NCI-H524 treated with DMSO at 0.1 percent for 48 hours (cell line): ENCODE measurements at places on chromosomes 2 and 18.

- DNase-seq, result no peak
Measured at GRCh38 chr2:241391892-241392665, 36.0 kb downstream of the FARP2 start.

GRCh38 chr2:179096090-179096489 lies 46.2 kb upstream of the CCDC141 start:
- no peak for DNase-seq

DNA sequence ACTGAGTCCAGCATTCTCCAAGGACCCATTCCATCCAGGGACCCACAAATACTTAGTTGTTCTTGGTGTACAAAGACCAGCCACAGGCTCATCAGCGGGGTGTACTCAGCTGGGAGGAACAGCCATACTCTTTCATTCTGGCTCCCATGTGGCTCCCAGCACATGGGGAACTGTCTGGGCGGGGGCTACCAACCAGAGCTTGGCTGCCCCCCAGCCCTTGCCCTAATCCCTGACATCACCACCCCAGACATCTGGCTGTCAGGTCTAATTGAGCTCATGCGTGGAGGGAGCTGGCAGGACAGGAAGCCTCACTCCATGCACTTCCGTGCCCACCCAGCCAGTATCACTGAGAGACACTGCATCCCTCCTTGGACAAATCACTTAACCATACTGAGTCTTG lies 283.6 kb downstream of the DYSF start:
- DNase-seq, result no peak

- no peak for DNase-seq
Measured at GRCh38 chr2:28772351-28772750, 20.7 kb downstream of the PPP1CB start.

DNA sequence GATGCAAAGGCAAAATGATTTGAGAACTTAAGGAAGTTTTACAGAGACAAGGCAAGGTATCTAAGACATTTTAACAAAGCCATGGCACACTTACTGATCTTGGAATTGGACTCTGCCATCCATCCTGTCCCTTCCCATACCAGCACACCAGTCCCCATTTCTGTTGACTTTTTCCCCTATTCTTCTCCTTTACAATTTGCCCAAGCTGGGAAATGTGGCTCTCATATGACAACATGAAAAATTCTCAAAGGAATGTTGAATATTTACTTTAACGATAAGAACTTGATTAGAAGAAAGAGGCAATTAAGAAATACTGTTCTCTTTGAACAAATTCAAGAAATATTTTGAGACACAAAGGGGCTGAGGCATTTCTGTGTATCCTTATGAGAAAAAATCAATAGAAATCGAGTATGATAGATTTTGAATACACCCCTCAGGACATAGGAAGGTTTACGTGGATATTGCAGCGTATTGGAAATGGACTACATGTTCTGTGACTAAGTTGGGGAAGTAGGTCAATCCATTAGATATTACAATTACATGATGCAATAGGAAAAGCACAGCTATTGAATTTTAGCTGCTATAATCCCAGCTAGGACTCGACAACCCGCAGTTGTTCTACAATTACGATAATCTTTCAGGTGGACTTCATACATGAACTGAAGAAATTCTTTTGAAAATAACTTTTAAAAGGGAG lies 201.6 kb downstream of the TRIB2 start:
- no peak for DNase-seq

- no peak for DNase-seq
Measured at GRCh38 chr2:3620834-3621233, 25.9 kb downstream of the COLEC11 start.

- DNase-seq, result no peak
Measured at GRCh38 chr2:154261473-154262027, 389.8 kb downstream of the GALNT13 start.

DNA sequence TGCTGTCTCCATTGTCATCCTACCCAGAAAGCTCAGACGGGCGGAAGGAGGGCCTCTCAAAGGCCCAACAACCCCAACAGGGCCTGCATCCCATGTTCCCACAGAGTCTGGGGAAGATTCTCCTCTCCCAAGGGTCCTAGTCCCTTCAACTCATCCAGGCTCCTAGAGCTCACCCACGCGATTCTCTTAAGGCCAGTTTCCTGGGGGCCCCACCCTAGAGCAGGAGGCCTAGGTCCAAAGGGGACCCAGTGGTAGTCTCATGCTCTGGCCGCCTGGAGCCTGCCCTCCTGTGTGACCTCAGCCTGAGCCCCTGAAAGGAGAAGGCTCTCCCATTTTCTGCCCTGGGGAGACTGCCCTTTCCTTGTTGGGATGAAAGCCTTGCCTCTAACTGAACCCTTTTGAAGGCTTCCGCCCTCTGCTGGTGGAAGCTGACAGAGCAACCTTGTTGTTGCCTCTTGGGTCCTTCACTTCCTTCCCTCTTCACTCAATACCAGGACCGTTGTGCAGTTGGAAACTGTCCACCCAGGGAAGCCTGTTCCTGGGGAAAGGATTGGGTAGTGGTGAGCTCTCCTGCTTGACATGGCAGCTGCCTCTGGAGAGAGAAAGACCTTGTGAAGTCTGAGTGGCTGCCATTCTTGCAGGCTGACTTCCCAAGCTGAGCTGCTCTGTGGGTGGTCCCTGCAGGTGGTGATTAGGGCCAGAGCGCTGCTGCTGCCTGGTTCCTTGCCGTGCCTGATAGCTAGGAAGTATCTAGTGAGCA lies 86.0 kb upstream of the ALPP start:
- peak; percentile 6 for DNase-seq

GRCh38 chr2:149167941-149168340 lies 129.4 kb downstream of the LYPD6B start:
- no peak for DNase-seq

GRCh38 chr2:3405307-3405706 lies 25.8 kb downstream of the TRAPPC12 start:
- DNase-seq, result no peak

DNA sequence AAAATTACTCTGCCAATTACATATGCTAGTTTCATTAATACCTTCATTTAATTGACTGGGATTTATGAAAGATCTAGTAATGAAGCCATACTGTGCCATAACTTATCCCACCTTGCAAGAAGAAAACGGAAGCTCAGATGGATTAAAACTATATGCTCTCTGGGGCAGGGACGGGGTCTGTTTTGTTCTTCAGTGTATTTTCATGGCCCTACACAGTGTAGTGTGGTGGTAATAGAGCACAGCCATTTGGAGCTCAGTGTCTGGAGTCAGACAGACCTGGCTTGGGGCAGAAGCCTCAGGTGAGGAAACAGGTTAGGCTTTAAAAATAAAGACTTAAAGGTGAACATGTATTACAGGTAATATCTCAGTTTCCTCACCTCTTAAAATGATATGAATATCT lies 62.3 kb downstream of the FIGN start:
- no peak for DNase-seq

GRCh38 chr2:170276925-170277629 lies 99.1 kb downstream of the MYO3B start:
- DNase-seq, result no peak

DNA sequence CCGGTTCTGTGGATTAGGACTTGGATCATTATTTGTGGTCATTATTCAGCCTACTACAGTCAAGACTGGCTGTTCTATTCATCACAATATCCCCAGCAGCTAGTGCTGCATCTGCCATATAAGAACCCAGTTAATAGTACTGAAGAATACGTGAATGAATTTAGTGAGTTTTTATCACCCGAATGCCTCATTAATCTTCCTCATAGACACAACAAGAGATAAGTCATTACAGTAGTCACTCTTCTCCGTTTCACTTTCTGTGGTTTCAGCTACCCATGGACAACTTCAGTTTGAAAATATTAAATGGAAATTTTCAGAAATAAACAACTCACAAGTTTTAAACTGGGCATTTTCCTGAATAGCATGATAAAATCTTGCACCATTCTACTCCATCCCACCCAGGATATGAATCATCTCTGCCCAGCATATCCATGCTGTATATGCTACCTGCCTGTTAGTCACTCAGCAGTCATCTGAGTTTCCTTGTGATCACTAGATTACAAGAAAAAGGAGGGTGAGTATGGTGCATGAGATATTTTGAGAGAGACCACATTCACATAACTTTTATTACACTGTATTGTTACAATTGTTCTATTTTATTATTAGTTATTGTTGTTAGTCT lies 363.7 kb upstream of the CHAC2 start:
- no peak for DNase-seq

- no peak for DNase-seq
Measured at GRCh38 chr2:37742286-37742685, 70.8 kb upstream of the CDC42EP3 start.

- no peak for DNase-seq
Measured at GRCh38 chr2:120991441-120991840, 255.8 kb downstream of the GLI2 start.

- no peak for DNase-seq
Measured at GRCh38 chr2:75460630-75461029, 100.1 kb downstream of the EVA1A start.

DNA sequence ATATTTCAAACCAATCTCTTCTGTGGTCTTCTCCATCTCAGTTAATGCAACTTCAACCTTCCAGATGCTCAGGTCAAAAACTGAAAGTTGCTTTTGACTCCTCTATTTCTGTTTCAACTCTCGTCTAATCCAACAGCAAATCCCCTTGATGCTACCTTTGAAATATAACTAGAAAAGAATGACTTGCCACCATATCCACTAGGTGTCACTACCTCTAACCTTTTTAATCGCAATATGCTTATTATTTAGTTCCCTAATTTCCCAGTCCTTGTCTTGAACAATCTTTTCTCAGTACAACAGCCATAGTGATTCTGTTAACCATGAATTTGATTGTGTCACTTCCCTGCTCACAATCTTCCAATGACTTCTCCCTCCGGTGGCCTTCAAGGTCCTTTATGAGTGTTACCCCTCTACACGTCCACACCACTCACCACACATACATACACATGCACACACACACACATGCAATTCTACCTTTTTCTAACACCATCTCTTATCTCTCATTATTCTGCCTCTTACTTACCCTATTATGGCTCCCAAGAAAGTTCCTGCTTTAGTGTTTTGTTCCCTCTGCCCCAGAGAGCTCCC lies 245.5 kb upstream of the KCNJ3 start:
- DNase-seq, result peak; percentile 18

GRCh38 chr2:201858281-201859184 lies 52.2 kb downstream of the CDK15 start:
- DNase-seq, result no peak

DNA sequence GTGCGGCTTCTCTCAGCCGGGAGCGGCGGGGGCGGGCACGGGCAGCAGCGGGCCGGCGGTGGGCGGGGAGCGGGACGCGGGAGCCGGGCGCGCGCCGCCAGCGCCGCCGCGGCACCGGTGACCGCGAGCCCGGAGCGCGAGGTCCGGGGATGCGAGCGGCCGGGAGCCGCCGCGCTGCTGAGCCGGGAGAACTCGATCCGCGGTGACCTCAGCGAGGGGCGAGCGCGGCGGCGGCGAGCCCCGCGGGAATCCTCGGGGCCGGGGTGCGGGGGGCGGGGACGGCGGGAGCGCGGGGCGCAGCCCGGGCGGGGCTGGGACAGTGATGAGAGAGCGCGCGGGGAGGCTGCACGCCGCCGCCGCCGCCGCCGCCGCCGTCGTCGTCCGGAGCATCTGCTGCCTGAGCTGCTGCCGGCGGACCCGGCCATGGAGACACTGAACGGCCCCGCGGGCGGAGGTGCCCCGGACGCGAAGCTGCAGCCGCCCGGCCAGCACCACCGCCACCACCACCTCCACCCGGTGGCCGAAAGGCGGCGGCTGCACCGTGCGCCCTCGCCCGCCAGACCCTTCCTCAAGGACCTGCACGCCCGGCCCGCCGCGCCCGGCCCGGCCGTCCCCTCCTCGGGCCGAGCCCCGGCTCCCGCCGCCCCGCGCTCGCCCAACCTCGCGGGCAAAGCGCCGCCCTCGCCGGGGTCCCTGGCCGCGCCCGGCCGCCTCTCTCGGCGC lies at the start of gene MTCL1:
Gene MTCL1 (plus strand): TSS at position 319 of the 723 bp plus-strand sequence. CDS start 105 bp downstream, at position 424.
- no peak for DNase-seq

GRCh38 chr2:207848545-207848928 lies 78.8 kb upstream of the FZD5 start:
- DNase-seq, result no peak

DNA sequence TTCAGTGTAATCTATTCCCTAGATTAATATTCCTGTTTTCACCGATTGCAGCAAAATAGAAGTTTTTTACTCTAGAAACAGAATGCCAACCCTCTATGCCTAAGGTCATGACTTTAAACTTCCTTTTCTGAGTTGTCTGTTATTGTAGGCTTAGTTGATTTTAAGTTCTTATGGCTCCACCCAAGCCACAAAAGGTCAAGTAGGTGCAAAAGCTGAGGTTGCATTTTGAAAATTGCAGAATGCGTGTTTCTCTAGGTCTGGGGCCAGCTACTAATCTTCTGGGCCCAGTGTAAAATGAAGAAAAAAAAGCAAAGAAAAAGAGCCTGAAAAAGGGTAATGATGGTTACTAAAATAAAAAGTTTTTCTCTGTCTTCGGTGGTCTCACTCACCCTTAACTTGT lies 635.7 kb upstream of the FAM98A start:
- no peak for DNase-seq

- no peak for DNase-seq
Measured at GRCh38 chr2:28616396-28616999, 120.6 kb downstream of the PLB1 start.

DNA sequence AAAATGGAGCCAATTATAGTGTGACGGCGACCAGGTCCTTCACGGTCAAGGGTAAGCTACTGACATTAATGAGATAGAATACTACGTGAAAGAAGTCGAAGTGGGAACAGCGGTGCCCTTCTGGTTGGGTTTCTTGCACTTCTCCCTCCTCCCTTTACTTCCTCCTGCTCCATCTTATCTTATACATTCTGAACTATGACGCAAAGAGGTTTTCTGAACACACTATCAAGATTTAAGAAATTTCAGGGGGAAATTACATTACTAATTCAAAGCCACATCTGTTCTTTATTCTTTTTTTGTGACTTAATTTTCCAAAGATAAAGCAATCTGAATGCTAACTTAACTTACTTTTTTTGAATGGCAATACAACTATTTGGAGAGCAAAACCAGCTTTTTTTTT lies 14.8 kb upstream of the IL18R1 start:
- DNase-seq, result no peak

DNA sequence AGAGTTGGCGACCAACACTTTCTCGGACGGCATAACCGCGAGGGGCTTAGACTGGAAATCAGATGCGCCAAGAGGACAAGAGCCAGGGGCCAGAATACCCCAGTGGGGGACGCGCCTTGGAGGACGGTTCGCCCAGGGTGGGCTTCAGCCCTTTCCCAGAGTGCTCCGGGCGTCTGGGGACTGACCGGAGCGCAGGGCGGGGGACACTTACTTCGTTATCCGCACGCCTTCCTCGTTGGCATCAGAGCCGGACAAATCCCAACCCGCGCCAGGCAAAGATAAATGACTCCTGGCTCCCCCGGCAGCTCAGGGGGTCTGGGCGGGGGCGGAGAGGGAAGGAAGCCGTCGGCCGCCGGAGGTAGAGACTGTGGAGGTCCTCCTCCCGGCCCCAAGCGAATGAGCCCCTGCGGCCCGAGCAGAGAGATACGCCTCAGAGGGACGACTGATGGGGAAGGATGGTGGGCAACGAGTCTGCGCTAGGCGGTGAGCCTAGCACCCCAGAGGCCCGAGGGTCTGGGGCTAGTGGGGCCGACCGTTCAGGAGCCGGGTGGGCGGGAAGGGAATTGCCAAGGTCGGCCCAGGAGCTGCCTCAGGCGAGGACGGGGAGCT lies 4.7 kb upstream of the SATB2 start:
- DNase-seq, result no peak
